ENCODE measurements at places on chromosomes 2 and 18.

- DNase-seq, result no peak
These were observed 52.1 kb downstream of the SLC38A11 start for GRCh38 chr2:164903204-164903603.

DNA sequence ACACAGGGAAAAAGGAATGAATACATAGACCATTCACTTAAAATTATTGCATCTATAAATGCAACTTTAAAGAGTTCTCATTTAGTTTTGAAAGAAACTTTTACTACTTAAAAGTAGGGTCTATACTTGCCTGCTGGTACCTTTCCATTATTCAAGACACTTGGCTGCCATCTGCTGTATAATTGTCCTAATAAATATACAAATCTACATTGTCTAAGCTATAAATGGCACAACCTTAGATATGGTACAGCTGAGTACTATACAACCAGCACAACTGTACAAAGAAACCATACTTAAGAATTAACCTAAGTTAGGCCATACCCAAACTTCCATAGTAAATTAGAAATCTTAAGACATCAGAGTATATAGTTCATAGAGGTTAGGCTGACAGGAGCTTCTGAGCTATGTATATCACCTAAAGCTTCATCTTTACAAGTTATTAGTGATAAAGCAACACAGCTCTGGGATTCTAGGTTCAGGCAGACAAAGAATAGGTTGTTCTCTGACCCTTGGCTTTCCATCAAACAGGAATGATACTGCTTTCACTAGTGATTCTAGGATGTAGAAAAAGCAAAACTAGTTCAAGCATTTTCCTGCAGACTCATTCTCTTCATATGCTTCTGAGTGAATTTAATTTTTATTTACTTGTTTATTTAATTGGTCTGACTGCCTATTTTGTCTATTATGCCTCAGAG, 22.1 kb downstream of the EXOC6B start:
- no peak for DNase-seq

GRCh38 chr2:186693446-186693832, 421 bp upstream of the FAM171B start:
- DNase-seq, result no peak

GRCh38 chr2:30266051-30266621, 34.8 kb downstream of the LBH start:
- DNase-seq, result peak; percentile 18

GRCh38 chr2:241620419-241620769, 16.6 kb downstream of the THAP4 start:
- DNase-seq, result no peak

DNA sequence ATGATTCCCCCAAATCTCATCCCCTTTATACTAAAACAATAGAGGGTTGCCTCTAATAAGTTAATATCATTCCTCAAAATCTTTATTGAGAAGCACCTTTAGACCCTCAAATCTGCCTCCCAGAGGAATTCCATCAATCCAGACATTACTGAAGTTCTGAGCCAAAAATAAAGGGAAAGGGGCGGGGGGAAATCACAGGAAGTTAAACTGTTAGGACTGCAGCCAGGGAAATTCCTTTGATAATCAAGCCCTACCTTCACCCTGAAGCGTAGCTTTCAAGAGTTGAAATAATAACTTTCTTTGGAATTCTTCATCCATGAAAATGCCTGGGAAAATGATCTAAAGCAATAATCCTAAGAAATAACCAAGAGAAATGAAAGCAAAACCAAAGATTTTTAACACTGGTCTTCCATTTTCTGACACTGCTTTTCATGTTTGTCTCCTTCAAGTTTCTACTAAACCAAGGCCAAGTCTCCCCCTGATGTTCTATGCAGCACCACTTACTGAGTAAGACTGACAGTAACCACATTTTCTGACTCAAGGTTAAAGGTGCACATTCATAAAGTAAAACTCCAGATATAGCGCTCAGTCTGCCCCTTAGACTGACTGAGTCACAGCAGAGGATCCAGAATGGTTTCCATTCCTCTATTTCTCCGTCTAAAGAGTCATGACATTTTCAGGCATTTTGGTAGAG, 78.2 kb downstream of the TCF4 start:
- no peak for DNase-seq

DNA sequence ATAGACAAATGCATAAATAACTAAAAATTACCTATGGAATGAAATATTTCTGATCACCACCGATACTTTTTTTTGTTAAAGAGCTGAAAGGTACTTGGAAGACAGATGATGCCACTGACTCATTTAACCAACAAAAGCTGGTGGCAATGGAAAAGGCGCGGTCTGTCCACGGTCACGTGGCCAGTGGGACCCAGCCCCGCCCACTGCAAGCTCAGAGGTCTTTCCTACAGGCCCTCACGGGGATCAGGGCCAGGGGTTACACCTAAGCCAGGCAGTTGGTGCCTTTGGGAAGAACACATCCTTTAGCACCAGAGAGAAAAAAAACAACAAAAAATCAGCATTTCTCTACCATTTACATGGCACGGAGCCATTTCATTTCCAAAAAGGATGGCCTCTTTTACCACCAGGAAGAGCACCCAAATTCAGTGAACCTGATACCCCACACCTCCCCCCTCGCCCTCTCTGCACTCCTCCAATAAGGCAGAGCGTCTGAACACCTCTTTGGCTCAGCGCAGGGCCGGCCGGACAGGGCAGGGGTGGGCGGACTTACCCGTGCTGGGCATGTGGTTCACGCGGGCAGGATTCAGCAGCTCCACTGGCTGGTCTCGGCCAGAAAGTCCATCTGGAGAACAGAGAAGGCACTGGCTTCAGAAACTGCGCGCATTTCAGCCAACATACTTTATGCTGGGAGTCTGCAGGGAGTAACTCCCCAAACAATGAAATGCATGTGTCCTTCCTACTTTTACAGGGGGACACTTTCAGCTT, 164.6 kb downstream of the HDAC4 start:
- no peak for DNase-seq

DNA sequence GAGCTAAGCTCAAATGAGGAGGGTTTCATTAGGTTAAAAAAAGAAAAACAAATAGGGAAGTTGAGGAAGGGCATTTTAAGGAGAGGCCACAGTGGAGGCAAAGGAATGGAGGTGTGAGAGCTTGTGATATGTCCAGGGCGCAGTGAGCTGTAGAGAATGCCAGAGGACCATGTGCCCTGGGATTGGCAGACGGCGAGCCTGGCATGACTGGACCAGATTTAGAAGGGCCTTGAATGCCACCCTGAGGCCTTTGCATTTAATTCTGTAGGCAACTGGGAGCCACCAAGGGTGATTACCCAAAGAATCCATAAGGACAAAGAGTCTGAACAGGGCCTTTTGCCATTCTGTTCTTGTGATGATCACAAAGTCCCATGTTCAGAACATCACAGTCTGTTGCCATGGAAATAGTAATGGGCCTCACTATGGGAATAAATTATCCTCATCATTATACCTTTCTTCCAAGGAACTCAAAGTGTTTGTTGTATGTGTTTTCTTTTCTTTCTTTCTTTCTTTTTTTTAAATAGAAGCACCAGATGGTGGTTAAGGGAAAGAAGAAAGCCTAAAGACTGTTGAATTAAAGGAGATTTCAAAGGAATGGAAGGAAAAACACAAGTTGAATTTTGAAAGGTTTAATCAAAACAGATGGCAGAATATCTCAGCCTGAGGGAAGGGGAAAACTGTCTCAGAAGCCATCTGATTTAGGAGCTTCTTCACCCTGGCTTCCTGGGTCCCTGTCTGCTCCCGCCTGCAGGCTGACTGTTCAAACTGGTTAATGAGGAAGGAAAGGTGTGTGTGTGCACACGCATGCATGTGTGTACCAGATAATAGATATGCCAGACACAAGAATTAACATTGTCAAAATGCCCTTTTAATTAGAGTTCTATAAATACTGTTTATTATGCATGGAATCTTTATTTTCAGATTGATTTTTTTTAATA, 31.6 kb upstream of the NCOA1 start:
- DNase-seq, result no peak

Data from stimulated activated CD8-positive, alpha-beta memory T cell treated with anti-CD3 and anti-CD28 coated beads, Interleukin-7, amount 100 ng/mL, for 24 hours (primary cell).